Lung (tissue), 17 donors: ENCODE measurements at places on chromosomes 6 and 20. TPM values are rescaled to one million over a fixed set of nuclear protein-coding genes. Genes with fewer than 3 reads are reported as not detected.

The HCRTR2 gene
- polyA plus RNA-seq: not detected

The LINC00237 gene
- polyA plus RNA-seq: 0.03 TPM

The CYP39A1 gene
- polyA plus RNA-seq: 3.6 TPM

The ZNF335 gene
- 13.0 TPM for polyA plus RNA-seq

The RAET1E gene
- polyA plus RNA-seq: 0.56 TPM

The LPA gene
- 0.03 TPM for polyA plus RNA-seq

The TM9SF4 gene
- 41.2 TPM for polyA plus RNA-seq

- DNase-seq: no peak
These were observed 45.8 kb upstream of the DST start for GRCh38 chr6:56688521-56688920.

- DNase-seq: no peak
These were observed 10.5 kb downstream of the SNX3 start for GRCh38 chr6:108250240-108250866.

DNA sequence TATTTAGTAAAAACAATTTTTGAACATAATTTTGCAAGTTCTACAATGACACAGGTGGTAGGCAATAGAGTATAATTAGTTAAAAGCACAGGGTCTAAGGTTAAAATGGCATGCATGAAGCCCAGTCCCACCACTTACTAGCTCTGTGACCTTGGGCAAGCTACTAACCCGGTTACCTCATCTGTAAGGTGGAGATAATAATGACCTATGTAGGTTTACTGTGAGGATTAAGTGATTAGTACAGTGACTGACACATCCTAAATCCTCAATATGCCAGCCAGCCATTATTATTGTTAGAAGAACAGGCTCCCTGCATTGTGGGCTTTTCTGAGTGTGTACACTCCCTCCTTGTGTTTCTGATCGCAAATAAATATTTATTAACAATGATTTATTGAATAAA is 26.2 kb downstream of the ATXN1 start:
- DNase-seq: no peak

- peak; percentile 90 for DNase-seq
These were observed 74.4 kb upstream of the CHD6 start for GRCh38 chr20:41692479-41693135.

DNA sequence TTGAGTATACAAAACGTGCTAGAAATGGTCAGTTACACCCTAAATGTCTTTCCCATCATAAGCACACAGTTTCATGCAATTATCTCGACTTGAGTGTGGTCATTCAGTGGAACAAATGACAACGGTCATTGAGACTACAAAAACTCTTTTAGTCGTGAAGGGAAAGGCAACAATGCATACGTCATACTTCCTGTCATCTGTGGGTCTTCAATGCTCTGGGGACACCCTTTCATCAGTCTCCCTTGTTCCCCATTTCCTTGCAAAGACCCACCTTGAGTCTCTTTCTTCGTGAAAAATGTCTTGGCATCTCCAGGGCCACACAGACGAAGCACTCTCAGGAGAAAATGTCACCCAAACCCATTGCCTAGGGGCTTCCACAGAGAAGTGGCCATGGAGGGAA is 238.5 kb downstream of the GMPR start:
- no peak for DNase-seq

DNA sequence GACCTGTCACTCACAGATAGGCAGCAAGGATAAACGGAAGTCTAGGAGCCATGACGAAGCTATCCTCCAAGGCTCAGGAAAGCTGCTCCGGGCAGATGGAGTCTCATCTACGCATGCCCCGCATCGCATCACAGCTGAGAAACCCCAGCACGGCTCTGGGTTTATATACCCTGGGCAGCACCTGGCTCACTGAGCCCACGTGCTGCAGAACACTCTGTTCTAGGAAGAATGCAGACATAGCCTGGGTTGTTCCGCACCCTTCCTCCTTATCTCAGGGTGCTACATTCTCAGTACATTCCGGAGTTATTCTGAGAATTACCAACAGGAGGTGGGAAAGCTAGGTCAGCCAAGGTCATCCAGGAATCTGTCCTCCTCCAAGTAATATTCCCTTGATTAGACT is 260.4 kb downstream of the CBLN4 start:
- no peak for DNase-seq

DNA sequence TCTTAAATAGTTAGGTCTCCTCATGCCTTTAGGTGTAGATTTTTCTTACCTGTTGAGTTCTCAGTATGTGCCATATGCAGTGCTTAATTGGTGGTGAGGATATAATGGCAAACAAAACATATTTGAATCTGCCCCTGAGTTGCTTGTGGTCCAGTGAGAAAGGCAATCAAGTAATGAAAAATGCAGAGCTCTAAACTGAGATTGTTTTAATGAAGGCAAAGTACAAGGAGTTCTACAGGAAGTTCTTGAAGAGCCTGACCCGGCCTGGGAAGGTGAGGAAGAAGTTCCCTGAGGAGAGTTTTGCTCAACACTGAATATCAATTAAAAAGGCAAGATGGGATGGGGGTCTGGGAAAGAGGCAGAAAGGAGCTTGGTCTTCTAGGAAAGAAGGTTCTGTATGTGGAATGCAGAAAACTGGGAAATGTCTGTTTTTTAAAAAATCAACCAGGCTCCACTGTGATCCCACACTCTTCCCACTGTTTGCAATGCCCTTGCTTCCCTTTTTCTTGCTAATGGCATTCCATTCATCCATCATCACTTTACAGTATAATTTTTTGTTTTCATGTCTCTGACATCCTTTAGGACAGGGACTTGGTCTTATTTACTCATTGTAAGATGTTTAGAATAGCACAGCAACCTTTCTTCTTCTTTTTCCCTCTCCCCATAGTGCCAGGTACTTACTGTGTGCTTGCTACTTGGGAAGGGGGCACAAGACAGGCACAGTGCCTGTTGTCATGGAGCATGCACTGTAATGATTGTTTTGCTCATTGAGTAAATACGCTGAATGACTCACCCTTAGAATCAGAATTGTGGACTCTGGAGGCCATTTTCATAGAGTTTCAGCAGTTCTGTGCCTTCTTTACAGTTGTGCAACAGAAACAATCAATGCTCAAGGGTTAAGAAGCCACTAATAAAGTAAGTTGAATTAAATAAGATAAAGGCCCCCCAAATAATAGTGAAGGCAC is 64.3 kb downstream of the ANKS1A start:
- peak; percentile 25 for DNase-seq

GRCh38 chr6:84193114-84193708 is 34.2 kb downstream of the CEP162 start:
- DNase-seq: no peak

GRCh38 chr6:163287626-163288025 is 126.9 kb upstream of the QKI start:
- DNase-seq: no peak

GRCh38 chr6:21914121-21914973 is 320.8 kb downstream of the SOX4 start:
- DNase-seq: peak; percentile 88

GRCh38 chr6:37514837-37515236 is 15.1 kb upstream of the CCDC167 start:
- DNase-seq: no peak

DNA sequence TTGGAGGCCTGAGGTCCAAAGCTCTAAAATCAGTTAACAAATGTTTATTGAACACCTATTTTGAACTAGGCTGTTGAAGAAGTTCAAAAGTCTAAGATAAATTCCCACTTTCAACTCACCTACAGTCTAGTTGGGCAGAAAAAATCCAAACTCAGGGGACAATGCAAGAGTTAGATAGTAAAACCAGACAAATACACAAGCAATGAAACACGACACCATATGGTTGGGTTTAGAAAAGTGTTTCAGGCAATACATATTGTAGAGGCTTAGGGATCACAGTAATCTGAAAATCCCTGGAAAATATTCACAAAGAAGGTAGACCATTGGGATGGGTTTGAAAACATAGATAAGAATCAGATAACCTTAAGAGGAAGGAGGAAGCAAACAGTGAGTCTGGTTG is 1.3 kb upstream of the CARMIL1 start:
- DNase-seq: no peak

DNA sequence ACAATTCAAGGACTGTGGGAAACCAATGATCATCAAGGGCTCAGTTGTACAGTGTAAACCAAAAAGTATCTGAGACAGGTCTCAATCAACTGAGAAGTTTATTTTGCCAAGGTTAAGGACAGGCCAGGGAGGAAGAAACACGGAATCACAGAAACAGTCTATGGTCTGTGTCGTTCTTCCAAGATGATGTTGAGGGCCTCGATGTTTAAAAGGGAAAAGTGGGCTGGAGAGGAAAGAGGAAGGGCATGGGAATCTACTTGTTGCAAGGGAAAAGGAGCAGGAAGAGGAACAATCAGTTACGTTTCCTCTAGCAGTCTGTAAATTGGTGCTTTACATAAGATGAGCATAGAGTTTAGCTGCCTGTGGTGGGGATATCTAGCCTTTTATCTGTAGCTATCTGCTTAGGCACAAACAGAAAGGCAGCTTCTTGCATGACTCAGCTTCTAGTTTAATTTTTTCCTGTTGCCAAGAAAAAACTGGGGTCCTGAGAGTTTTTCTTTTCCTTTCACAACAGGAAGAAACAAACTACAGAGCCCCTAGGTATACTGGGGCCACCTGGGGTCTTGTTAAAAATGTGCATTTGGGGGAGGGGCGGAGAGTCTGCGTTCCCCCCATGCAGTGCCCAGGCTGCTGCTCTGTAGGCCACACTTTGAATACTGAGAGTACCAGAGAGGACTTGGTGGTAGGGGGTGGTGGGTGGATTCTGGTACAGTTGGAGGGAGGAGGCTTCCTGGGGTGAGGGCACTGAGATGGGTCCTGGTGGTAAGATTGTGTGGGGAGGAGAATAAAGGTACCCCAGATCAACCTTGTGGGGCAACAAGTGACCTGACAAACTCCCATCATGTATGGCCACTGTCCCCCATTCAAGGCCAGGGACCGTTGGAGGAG is 35.3 kb upstream of the EZR start:
- DNase-seq: no peak

- DNase-seq: peak; percentile 81
These were observed 78.4 kb downstream of the ADTRP start for GRCh38 chr6:11700118-11700718.

GRCh38 chr20:44776980-44777379 is 31.3 kb downstream of the KCNK15 start:
- DNase-seq: no peak
